ENCODE measurements at places on chromosomes 6 and 20. TPM values are rescaled to one million over a fixed set of nuclear protein-coding genes. Genes with fewer than 3 reads are reported as not detected.

DNA sequence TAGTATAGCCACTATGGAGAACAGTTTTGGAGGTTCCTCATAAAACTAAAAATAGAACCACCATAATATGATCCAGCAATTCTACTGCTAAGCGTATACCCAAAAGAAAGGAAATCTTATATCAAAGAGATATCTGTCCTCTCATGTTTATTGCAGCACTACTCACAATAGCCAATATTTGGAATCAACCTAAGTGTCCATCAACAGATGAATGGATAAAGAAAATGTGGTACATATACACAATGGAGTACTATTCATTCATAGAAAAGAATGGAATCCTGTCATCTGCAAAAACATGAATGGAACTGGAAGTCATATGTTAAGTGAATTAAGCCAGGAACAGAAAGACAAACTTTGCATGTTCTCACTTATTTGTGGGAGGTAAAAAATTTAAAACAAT is 5.7 kb upstream of the CD2AP start:
- DNase-seq = no peak

DNA sequence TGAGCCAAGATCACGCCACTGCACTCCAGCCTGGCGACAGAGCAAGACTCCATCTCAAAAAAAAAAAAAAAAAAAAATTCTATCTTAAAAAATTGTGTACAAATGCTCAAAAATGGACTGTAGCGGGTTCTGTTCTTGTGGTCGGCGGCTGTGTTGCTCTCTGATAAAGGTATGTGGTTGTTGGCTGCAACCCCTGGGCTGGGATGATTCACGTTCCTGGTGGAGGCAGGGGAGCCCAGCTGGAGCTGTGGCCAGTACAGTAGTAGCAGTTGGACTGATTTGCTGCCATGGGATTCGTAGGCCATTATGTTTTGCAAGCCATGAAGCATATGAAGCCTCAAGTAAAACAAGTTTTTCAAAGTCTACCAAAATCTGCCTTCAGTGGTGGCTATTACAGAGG is 22.3 kb downstream of the MDN1 start:
- no peak for DNase-seq

The HLA-DRA gene
- total RNA-seq = 44.7 TPM

The KIAA1586 gene
- total RNA-seq = 27.1 TPM

DNA sequence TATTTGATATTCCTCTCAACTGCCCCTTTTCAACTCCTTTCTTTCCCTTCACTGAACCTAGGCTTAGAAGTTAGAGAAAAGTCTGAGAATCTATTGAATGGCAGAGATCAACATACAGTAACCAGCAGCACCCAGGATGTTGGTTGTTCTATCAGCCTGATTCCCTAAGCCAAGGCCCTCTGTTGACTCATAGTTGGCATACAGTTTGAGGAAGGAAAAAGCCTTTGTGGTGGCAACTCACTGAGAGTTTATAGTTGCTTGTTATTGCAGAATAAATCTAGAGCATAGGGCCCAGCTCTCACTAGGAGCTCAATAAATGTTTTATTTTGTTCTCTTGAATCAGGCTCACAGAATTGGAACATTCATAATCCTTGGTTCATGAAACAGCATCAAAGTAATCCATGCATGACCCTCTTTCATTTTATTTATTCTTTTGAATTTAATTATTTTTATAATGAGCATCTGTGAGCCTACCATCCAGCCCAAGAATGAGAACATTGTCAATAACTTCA is 119.1 kb upstream of the ADGRF1 start:
- DNase-seq = no peak

DNA sequence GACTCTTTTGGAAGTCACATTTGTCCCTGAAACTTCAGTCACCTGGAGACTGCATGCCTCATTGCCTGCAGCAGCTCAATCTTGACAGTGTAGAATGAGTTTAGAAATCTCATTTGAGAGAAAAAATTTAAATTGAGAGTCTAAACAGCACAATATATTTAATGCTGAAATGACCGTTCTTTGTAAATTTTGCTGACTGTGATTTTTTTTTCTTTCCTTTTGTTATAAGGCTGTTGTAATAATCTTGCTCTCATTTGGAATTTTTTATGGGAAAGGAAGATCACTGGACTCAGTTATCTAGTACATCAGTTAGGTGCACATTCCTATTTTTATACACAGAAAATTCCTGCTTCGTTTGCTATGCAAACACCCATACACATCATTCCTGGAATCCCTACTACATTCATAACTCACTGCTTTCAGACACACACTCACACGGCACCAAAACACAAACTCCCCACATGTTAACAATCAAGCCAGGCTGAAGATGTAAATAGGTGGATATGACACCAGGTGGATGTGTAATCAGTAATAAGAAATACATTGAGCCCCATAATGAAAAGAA is 43.8 kb downstream of the PTCHD4 start:
- no peak for DNase-seq

Measured in dorsolateral prefrontal cortex (tissue), 122 donors.